ENCODE measurements at places on chromosomes 5 and 9.

DNA sequence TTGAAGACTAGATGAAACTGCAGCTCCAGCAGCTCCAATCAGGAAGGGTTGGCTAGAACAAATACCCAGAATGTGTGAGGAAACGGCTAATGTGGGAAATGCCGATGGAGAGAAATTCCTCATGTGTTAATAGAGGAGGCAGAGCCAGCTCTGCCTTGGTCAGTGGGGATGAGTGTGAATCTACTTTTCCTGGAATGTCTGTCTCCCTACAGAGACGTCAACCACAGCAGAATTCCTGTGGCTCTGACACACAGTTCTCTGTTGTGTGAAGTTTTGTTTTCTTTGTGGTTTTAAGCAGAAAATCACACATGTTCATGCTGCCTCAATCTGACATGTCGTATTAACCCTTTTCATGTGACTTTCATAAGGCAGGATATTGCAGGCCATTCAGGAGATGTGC is 476.6 kb upstream of the WWC1 start:
- no peak overlapping the region for H3K4me3 ChIP-seq
- H3K27ac ChIP-seq, result no peak overlapping the region

DNA sequence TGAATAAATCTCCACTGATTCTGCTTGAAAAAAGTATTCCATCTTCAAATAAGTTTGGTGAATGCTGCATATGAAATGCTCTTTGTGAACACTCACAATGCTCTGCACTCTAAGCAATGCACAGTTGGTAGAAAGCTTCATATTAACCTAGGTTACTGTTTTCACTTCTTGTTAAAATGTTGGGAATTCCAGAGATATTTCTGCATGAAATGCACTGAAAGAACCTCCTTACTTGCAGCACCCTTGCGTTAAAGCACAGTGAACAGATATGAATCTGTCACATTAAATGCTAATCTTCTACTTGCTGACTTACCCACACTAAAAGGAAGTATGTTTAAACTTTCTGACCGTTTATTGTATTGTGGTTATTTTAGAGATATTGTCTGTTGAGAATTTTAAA is 584.1 kb upstream of the NUDT12 start:
- no peak overlapping the region for H3K4me3 ChIP-seq
- H3K4me1 ChIP-seq, result no peaks in the 10 kb centered on the region
- H3K36me3 ChIP-seq, result no peaks in the 10 kb centered on the region
- DNase-seq, result no peak
- H3K27me3 ChIP-seq, result no peaks in the 10 kb centered on the region

- no peak overlapping the region for H3K27ac ChIP-seq
- H3K4me3 ChIP-seq, result no peak overlapping the region
- no peak for DNase-seq
- no peaks in the 10 kb centered on the region for H3K36me3 ChIP-seq
- H3K4me1 ChIP-seq, result peaks cover 5% of the 10 kb centered on the region
Measured at GRCh38 chr5:142056816-142057696, 44.2 kb upstream of the GNPDA1 start.

DNA sequence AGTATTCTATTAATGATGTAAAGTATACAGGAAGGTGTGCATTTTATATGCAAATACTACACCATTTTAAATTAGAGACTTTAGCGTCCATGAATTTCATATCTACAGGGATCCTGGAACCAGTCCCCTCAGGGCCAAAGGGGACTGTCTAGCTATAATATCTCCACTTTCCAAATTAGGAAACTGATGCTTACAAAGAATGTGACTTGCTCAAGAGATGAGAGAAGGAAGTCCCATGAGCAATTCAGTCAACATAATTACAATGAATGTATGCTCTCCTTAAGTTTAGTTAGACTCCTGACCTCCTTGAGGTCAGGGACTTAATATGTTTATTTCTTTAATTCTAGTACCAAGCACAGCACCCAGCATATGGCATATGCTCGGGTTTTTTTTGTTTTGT is 23.7 kb downstream of the NIPBL start:
- peaks cover 19% of the 10 kb centered on the region for H3K4me1 ChIP-seq
- H3K36me3 ChIP-seq, result peaks cover 12% of the 10 kb centered on the region
- no peak for DNase-seq
- H3K27me3 ChIP-seq, result no peaks in the 10 kb centered on the region

- peak overlapping the region; percentile 92 for H3K4me3 ChIP-seq
- peak overlapping the region; percentile 95 for H3K27ac ChIP-seq
- no peaks in the 10 kb centered on the region for H3K27me3 ChIP-seq
Measured at GRCh38 chr5:115262011-115262320, 711 bp downstream of the PGGT1B start.

DNA sequence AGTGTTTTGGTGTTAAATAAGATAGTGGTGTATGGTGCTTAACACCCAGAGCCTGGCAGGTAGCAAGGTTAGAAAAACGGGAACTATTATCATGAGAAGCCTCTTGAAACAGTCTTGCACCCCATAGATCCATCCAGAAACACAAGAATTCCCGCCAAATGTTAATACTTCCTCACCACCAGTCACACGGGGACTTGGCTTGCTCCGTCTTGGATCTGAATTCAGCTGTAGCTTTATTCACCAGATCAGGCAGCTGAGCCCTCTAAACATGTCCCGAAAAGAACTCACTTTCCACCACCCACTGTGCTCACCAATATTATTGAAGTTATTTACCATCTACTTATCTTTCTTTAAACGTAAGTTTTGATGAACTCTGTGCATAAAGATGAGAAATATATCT is 101.6 kb upstream of the PTPN3 start:
- no peaks in the 10 kb centered on the region for H3K36me3 ChIP-seq
- H3K4me1 ChIP-seq, result no peaks in the 10 kb centered on the region
- no peak overlapping the region for H3K4me3 ChIP-seq
- H3K27me3 ChIP-seq, result peaks cover 1% of the 10 kb centered on the region

- no peaks in the 10 kb centered on the region for H3K4me1 ChIP-seq
- H3K27ac ChIP-seq, result no peak overlapping the region
- H3K36me3 ChIP-seq, result no peaks in the 10 kb centered on the region
Measured at GRCh38 chr9:135080286-135081263, 6.9 kb upstream of the OLFM1 start.

DNA sequence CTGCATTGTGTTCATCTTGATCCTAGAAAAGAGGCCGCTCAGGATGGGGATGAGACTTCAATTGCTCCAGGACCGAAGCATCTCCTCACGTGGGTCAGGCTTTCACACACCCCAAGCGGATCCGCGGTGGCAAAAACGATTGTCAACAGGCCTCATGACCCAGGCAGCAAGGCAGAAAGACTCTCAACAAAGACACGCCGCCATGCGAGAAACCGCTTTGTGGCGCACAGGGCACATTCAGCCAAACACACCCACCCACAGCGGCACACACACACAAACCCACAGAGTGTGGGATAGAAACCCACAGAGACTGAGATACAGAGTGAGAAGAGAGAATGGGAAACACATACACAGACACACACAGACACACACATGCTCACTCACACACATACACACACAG is 483.4 kb downstream of the SPATA31A7 start:
- no peak overlapping the region for H3K4me3 ChIP-seq
- no peaks in the 10 kb centered on the region for H3K27me3 ChIP-seq

GRCh38 chr9:80030801-80031200 is 459.0 kb downstream of the TLE4 start:
- no peaks in the 10 kb centered on the region for H3K27me3 ChIP-seq
- no peaks in the 10 kb centered on the region for H3K4me1 ChIP-seq
- no peak for DNase-seq

- no peak overlapping the region for H3K27ac ChIP-seq
- no peaks in the 10 kb centered on the region for H3K36me3 ChIP-seq
- no peak for DNase-seq
- H3K4me1 ChIP-seq, result no peaks in the 10 kb centered on the region
- H3K4me3 ChIP-seq, result no peak overlapping the region
Measured at GRCh38 chr5:179130101-179130681, 70.0 kb downstream of the ZNF354C start.

- H3K36me3 ChIP-seq, result no peaks in the 10 kb centered on the region
- no peak for DNase-seq
- H3K4me3 ChIP-seq, result no peak overlapping the region
- H3K4me1 ChIP-seq, result no peaks in the 10 kb centered on the region
- no peaks in the 10 kb centered on the region for H3K27me3 ChIP-seq
Measured at GRCh38 chr5:133293960-133294359, 242.1 kb downstream of the HSPA4 start.
